ENCODE measurements at places on chromosomes 6 and 20. TPM values are rescaled to one million over a fixed set of nuclear protein-coding genes. Genes with fewer than 3 reads are reported as not detected.

DNA sequence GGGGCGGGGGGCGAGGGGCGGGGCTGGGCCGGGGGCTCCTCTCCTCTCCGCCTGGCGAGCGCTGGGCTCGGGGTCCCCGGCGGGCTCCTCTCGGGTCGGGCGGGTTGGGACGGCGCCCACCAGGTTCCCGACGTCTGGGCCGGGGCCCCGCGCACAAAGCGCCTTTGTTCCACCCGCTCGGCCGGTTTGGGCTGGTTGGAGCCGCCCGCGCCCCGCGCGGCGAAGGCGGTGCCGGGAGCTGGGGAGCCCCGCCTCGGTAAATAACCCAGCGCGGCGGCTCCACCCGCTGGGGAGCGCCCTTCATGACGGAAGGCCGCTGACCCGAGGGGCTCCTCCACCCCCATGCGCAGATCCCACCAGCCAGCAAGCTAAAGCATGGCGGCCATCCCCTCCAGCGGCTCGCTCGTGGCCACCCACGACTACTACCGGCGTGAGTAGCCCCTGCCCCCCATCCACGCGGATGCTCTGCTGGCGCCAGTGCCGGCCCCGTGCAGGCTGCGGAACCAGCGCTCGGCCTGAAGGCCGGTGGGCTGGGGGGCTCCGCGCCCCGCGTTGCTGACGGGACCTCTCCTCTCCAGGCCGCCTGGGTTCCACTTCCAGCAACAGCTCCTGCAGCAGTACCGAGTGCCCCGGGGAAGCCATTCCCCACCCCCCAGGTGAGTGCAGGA, 503 bp downstream of the PPDPF start:
- peak; percentile 40 for DNase-seq

MICA gene
- 0.31 TPM for total RNA-seq

GRCh38 chr6:26155061-26155930, 68.1 kb downstream of the HFE start:
- no peak for DNase-seq

- DNase-seq = no peak
Observed at GRCh38 chr6:52012582-52012981, 74.8 kb downstream of the PKHD1 start.

FOXS1 gene
- total RNA-seq = 0.78 TPM

GRCh38 chr6:38552121-38552520, 87.6 kb downstream of the BTBD9 start:
- no peak for DNase-seq

DNA sequence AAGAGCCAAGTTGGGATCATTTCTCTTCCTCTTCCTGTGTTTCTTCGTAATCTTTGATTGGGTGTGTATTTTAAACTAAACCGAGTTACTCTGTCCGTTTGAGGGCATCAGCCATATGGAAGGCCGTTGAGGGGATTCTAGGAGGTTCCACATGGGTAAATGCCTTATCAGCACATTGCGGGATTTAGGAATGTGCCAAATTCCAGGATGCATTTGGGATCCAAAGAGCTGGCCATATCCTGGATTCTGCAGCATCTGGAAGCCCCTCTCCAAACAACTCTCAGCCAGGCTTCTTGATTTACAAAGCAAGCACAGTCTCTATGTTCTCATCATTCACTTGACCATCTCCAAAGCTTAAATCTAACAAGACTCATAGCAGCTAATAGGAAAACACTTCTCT, 67.6 kb upstream of the RIN2 start:
- DNase-seq = no peak

- DNase-seq = peak; percentile 32
Observed at GRCh38 chr20:38581013-38581412, at the start of gene ADIG. TSS of gene ADIG (plus strand) at chr20:38581197. CDS start at chr20:38581251, 54 bp downstream.

DNA sequence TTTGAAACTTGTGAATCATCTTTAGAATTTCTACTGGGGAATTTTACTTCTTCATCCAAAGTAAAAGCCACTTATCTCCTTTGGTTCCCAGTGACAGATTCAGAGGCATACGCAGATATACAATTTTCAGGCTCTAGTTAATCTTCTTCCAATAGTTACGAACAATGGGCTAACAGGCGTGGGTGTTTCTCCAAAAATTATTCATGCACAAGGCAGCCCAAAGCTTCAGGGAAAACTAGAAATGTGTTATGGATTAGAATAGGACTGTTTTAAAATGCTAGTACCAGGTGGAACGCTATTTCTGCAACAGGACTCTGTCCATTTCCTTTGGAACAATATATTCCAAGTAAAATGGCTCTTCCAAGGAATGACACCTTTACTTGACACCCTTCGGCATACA, 102.2 kb downstream of the ZNF217 start:
- DNase-seq = no peak

GRCh38 chr6:108944071-108944470, 95.8 kb downstream of the ARMC2 start:
- no peak for DNase-seq

DNA sequence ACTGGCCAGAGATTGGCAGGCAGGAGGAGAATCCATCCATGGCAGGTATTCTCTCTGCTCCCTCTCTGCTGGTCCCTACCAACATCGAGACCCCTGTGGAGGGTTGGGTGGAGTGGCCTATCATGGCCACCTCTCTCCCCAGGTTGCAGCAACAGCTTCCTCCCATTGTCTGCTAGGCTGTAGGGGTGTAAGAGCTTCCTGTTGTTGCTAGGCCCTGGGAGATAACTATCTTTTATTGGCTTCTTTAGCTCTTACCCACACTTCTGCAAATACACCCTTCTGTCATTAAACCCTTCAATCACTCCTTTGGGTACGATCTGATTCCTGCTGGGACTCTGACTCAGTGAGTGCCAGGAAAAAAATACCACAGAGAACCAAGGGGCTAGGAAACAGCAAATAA, 66.6 kb upstream of the FAM184A start:
- no peak for DNase-seq

DNA sequence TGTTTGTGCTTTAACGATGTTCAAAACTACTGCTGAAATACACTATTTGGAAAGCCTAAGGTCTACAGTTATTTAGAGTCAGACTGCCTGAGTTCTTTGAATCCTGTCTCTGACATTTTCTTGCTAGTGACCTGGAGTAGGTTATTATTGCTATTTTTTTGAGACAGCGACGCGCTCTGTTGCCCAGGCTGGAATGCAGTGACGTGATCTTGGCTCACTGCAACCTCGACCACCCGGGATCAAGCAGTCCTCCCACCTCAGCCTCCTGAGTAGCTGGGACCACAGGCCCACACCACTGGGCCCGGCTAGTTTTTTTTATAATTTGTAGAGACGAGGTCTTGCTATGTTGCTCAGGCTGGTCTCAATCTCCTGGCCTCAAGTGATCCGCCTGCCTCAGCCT, 96.6 kb downstream of the TIAM2 start:
- DNase-seq = no peak

RGS17 gene
- total RNA-seq = 119 TPM

CNKSR3 gene
- 3.0 TPM for total RNA-seq

DUSP22 gene
- total RNA-seq = 23.7 TPM

GRCh38 chr6:51108563-51109234, 290.0 kb downstream of the TFAP2B start:
- no peak for DNase-seq

TCF19 gene
- 3.4 TPM for total RNA-seq

VWA7 gene
- total RNA-seq = 0.31 TPM

FANCE gene
- 9.5 TPM for total RNA-seq

HCRTR2 gene
- total RNA-seq = 14.3 TPM

PPIL6 gene
- 41.5 TPM for total RNA-seq

LST1 gene
- 0.94 TPM for total RNA-seq

DNA sequence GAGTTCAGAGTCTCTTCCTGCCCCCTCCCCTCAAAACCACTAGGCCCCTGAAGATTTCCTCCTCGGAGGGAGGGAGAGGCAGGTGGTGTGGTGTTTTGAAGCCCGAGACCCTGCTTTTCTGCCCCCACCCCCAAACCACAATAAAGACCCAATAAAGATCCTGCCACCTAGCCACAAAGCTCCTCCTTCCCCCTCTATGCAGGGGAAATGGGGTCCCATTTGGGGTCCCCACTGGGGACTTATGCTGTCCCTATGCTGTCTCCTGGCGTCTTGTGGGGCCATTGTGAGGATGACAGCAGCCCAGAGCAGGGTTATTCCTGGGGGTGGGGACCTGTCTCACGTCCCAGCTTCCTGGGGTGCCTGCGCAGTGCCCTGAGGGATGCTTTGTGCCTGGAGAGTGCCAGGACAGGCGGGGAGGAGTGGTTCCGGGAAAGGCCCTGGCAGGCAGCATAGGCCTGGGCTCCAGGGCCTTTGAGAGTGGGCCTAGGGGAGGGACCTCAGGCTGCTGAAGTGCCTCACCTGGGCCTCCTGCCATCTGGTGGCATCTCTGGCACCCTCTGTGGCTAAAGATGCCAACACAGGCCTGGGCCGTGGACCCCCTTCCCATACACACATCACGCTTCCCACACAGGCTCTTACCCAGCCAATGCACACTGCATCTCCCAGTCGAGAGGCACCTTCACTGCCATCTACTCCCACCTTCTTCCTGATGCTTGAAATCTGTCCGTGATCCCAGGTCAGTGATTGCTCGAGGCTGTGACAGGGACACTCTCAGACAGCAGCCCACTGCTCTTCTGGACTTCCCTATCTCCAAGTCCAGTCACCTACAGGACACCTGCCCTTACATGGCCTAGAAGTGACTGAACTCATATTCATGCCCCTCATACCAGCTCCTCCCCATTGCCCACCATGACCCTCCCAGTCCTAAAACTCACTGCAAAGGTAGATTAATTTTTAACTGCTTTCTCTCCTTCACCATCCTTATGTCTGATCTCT, 7.9 kb upstream of the ARMC12 start:
- DNase-seq = no peak

- no peak for DNase-seq
Observed at GRCh38 chr20:13223736-13224520, 2.9 kb downstream of the ISM1 start.

VSX1 gene
- total RNA-seq = not detected

DNA sequence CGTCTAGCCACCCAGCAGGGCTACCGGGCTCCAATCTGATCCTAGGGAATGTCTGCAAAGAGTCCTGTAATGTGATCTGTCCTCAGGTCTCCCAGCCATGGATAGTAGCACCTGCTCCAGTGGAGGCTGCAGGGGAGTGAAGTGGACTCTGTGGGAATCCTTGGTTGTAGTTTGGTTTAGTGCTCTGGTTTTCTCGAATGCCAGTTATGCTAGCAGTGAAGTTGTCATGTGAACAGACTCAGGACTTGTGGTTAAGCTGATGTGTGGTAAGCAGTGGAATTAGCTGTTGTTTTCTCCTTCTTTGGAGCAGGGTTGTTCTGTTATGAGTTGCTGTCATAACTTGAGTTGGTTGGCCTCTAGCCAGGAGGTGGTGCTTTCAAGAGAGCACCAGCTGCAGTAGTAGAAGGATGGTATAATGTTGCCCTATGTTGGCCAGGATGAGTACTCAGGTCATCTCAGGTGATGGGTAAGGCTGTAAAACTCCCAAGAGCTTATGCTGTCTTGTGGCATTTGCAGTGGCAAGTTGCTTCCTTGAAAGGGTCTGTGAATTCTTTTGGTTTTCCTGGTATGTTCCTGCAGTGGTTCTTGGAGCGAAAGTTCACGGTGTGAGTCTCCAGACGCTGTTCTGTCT, 390.2 kb downstream of the UTRN start:
- no peak for DNase-seq

GRCh38 chr6:37511910-37512399, 12.3 kb upstream of the CCDC167 start:
- DNase-seq = no peak

DNA sequence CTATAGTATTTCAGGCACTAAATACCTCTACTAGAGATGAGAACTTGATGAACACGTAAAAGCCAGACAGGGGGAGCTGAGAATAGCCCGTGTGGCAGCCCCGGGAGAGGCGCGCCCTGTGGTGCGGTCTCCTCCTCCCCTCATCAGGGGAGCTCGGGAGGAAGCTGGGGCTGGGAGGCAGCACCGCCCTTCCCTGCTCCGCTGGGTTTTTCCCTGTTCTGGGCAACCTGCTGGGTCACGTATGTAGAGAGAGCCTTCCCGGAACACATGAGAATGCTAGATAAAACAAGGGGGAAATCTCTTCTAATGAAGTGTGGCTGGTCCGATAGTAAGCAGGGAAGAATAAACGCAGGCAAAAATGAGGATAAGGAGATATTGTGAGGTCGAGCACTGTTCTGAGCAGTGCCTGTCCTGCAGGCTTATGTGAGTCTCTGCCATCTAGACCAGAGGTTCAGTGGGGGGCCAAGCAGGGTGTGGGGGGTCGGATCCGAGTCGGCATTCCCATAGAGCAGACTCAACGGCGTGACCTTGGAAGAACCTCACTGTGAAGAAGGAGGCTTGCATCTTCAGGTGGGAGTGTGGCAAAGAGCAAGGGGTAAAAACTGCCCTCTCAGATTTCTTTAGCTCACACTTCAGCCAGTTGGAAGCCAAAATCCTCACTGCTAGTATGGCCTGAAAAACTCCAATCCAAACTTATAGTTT, 13.4 kb upstream of the RPS6KA2 start:
- DNase-seq = no peak

DNA sequence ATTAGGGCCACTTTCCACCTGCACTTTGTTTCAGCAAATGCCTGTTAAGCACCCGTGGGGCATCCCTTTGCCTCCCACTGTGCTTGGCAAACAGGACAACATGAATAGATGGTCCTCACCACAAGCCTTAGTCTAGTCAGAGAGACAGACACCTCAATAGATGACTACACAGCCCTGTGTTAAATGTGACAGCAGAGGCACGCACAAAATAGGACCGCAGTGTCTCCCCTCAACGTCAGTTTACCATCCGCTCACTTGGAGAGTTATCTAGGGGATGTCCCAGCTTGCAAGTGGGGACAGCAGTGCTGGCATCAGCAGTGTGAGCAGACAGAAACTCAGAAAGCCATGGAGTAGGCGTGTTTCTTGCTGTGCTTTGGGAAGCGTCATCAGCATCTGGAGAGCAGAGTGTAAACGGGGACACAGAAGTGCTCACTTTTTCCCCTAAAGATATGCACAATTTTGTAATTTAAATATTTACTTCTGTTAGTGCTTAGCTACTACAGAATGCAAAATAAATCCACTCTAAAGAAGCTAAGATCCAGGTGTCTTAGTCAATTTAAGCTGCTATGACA, 66.0 kb upstream of the TXNDC5 start:
- no peak for DNase-seq

GRCh38 chr20:48502016-48502415, 325.8 kb downstream of the PREX1 start:
- DNase-seq = no peak

DNA sequence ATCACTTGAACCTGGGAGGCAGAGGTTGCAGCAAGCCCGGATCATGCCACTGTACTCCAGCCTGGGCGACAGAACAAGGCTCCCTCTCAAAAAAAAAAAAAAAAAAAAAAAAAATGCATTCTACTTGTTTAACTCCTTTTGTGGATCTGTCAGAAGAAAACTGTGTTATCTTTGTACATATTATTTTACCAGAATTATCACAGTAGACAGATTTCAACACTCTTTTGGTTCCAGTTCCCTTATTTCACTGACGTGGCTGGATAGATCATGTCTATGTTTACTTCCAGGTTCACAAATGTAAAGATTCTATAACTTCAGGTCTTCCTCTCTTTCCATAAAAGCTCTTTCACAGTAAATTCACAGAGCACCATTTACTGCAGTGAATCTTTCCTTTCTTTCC, 18.4 kb downstream of the NUDT3 start:
- no peak for DNase-seq

GRCh38 chr20:4413314-4414049, 308.2 kb upstream of the PRND start:
- DNase-seq = no peak

GABRR2 gene
- 0.16 TPM for total RNA-seq

GRCh38 chr6:25324066-25324762, 45.0 kb downstream of the CARMIL1 start:
- DNase-seq = no peak

NKX2-2 gene
- 0.31 TPM for total RNA-seq

- DNase-seq = no peak
Observed at GRCh38 chr6:32460528-32460927, 20.8 kb downstream of the HLA-DRA start.

NFKBIL1 gene
- total RNA-seq = 21.7 TPM

All from occipital lobe (tissue), 3 donors.